Hindlimb muscle (tissue), 1 donor: ENCODE measurements at places on chromosomes 5 and 9. TPM values are rescaled to one million over a fixed set of nuclear protein-coding genes. Genes with fewer than 3 reads are reported as not detected.

EIF4E1B gene
- 0.12 TPM for polyA plus RNA-seq

- DNase-seq = no peak
Observed at GRCh38 chr9:75175395-75175794, 87.1 kb downstream of the OSTF1 start.

DNA sequence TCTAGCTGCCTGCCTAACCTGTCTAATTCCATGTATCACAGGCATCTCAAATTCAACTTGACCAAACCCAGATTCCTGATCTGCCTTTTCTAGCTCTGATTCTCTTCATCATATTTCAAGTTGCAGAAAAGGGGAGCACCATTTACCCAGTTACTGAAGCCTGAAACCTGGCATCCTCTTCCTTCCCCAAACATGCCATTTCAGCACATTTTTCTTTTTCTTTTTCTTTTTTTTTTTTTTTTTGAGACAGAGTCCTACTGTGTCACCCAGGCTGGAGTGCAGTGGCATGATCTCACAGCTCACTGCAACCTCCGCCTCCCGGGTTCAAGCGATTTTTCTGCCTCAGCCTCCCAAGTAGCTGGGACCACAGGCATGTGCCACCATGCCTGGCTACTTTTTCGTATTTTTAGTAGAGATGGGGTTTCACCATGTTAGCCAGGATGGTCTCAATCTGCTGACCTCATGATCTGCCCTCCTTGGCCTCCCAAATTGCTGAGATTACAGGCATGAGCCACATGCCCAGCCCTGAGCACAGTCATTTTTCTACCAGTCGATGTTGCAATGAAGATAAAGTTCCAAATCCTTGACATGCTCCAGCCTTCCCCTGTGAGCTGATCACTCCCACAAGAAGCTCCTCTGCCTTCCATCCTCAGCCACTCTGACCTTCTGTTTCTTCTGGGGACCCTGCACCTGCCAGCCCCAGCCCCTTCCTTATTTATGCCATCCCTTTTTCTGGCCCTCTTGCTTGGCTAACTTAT lies 32.2 kb downstream of the ACER2 start:
- DNase-seq = no peak

DNA sequence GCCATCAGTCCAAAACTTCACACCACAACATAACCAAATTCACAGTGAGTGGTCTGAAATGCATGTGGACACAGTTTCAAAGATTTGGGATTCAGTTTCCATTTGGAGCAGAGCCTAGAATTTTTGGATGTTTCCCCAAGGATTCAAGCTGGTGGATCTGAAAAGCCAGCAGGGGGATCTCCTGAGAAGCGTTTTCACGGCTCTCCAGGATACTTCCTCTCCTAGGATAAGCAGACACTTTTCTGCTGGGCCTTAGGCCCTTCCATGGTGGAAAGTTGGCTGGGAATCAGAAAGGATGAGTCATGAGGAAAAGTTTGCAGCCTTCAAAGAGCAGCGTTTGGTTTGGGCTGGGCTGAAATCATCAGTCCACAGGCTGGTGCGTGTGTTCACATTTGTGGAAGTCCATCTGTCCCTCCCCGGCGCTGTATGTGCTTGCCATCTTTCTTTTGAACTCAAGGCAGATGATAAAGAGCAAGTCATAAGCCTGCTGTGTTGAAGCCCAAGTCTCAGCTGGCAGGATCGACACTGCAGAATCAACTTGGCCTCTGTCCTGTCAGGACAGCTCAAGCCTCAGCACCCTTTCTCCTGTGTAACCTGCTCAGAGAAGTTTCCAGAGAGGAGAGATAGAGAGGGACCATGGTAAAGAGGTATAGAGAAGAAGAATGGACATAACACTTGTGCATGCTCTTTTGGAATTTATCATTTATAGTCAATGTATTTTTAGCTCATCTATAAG lies 152.6 kb upstream of the MSX2 start:
- peak; percentile 83 for DNase-seq
